ENCODE measurements at places on chromosomes 3 and 15. TPM values are rescaled to one million over a fixed set of nuclear protein-coding genes. Genes with fewer than 3 reads are reported as not detected.
A peak's percentile ranks its signal among the peaks of the same experiment; 100 is the strongest.

TMEM89 gene
- total RNA-seq: not detected

NIPA2 gene
- 120 TPM for total RNA-seq

GXYLT2 gene
- total RNA-seq: 7.7 TPM

KBTBD13 gene
- not detected for total RNA-seq

- no peak for DNase-seq
Measured at GRCh38 chr15:72680931-72681330, 5.1 kb downstream of the HIGD2B start.

- DNase-seq: no peak
Measured at GRCh38 chr15:58392141-58392540, 39.6 kb upstream of the LIPC start.

DNA sequence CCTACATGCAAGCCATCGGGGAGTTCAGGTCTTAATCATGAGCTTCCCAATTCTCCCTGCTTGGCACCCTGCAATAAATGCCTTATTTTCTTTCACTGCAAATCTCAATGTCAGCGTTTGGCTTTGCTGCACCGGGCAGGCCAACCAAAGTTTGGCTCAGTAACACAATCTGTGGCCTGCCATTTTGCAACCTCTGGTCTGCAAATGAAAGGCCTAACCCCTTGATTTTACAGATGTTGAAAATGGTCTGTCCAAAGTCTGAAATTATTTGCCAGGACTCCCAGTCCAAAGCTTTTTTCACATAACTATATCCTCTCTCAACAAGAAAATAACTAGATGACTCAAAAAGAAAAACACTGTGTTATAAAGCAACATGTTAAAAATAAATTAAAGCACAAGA lies 34.0 kb upstream of the LEKR1 start:
- no peak for DNase-seq

DNA sequence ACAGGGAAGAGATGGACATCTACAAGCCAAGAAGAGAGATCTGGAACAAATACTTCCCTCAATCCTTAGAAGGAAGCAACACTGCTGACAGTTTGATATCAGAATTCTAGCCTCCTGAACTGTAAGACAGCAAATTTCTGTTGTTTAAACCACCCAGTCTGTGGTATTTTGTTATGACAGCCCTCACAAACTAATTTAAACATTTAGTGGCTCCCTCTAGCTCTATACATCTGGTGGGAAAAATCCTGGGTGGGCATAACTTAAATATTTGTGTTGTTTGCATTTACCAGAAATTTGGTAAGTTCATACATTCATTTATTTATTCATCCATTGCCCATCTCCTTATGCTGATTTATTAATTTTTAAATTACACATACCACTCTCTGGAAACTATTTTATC lies 62.5 kb upstream of the GSK3B start:
- no peak for DNase-seq

DNA sequence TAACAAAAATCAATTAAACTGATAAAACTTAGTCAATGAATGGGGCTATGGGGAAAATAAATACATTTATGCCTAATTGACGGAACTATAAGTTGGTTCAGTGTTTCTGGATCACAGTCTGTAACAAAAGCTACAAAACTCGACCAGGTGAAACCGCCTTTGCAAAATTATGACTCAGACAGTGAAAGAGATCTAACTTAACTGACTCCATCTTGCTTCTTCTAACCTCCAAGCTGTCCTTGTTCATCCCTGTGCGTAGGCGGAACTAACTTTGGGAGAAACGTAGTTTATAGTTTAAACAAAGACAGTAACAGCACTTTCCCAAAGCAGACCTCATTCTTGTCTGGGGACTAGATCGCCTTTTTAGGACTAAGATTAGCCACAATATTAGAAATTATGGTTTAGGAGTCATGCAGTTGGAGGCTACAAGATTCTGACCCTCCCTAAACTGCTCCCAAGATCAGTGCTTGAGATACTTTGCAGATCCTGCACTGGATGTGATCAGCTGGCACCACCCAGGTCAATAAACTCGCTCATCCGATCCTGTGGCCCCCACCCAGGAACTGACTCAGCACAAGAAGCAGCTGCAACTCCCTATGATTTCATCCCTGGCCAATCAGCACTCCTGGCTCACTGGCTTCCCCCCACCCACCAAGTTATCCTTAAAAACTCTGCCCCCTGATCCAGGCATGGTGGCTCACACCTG lies 7.2 kb upstream of the MFGE8 start:
- peak; percentile 60 for DNase-seq

DNA sequence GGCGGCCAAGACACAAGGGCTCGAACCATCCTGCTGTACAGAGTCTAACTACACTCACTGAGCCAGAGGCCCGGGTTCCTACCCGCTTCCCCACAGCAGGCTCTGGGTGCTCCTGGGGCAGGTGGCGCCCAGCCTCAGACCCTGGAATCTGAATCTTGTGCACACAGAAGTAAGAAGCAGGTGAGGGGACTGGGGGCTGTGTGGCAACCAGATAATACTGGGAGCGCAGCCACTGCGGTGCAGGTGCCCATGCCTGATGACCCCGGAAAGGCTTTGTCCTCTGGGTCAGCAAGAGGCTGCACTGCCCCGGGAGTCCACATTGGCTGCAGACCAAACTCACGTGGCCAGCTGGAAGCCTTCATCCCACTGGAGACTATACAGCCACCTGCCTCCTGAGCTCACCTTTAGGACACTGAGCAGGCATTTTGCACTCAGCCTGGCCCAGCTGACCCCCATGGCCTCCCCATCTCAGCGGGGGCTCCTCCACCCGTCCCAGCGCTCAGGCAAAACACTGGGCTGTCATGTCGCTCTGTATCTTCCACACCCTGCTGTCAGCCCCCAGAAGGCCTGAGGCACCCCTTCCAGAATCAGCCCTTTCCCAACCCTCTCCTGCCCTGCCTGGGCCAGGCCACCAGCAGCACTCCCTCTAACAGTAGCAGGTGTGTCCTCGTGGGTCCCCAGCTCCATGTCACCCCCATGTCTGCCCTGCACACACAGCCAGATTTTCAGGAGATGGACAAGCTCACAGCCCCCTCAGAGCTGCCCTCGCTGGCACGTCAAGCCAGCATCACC lies 101.0 kb upstream of the IQSEC1 start:
- no peak for DNase-seq

GRCh38 chr15:74997141-74997540 lies 1.8 kb downstream of the SCAMP5 start:
- DNase-seq: no peak

Data from M059J (cell line).